Caco-2 (cell line): ENCODE measurements at places on chromosomes 11 and 22. TPM values are rescaled to one million over a fixed set of nuclear protein-coding genes. Genes with fewer than 3 reads are reported as not detected.

GRCh38 chr11:15665368-15665871 is 550.7 kb downstream of the INSC start:
- H3K27me3 ChIP-seq, result no peaks in the 10 kb centered on the region

GRCh38 chr11:44729713-44730112 is 3.0 kb downstream of the TSPAN18 start:
- no peak for DNase-seq
- H3K4me1 ChIP-seq, result peaks cover 19% of the 10 kb centered on the region
- no peak overlapping the region for H3K4me3 ChIP-seq
- no peak overlapping the region for H3K27ac ChIP-seq
- H3K27me3 ChIP-seq, result no peaks in the 10 kb centered on the region

- no peaks in the 10 kb centered on the region for H3K36me3 ChIP-seq
- H3K27me3 ChIP-seq, result no peaks in the 10 kb centered on the region
- H3K4me3 ChIP-seq, result no peak overlapping the region
Observed at GRCh38 chr11:129595038-129595962, 219.7 kb downstream of the BARX2 start.

C22orf15 gene
- total RNA-seq, result not detected in 2 replicates

DNA sequence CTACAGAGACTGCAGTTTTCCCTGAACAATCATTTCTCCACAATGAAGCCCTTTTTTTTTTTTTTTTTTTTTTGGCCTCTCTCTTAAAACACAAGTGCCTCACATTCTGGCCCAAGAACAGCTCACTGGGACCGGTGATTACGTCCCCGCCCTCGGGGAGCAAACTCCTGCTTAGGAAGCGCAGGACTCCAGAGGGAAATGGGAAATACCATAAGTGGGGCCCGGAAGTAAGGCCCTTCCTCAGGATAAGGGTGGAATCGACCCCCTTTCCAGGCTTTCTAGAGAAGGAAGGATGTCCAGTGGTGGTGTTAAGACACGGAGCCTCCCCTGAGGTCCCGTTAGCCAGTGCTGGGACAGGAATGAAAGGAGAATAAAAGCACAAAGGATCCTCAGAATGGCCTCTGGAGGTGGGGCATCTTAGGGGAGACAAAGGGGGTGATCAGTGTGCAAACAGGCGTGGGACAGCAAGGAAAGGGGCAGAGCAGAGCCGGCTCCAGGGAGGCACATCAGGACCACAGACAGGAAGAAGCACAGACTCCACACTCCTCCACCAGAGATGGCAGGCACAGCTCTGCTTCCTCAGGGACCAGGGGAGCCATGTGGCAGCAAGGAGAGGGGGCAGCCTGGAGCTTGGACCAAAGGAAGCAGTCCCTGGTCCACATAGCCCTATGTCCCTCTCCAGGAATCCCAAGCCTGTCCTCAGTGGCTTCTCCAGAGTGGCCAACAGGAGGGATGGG is 61.3 kb downstream of the CHST1 start:
- DNase-seq, result no peak
- no peak overlapping the region for H3K27ac ChIP-seq
- no peak overlapping the region for H3K4me3 ChIP-seq
- no peaks in the 10 kb centered on the region for H3K4me1 ChIP-seq

DNA sequence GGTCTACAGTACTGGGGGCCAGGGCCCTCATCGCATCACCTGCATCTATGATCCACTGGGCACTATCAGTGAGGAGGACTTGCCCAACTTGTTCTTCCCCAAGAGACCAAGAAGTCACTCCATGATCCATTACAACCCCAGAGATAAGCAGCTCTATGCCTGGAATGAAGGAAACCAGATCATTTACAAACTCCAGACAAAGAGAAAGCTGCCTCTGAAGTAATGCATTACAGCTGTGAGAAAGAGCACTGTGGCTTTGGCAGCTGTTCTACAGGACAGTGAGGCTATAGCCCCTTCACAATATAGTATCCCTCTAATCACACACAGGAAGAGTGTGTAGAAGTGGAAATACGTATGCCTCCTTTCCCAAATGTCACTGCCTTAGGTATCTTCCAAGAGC is 3.8 kb upstream of the PPFIBP2 start:
- no peak for DNase-seq
- no peak overlapping the region for H3K27ac ChIP-seq
- H3K27me3 ChIP-seq, result no peaks in the 10 kb centered on the region
- no peak overlapping the region for H3K4me3 ChIP-seq
- 0 out of 2 replicates have a peak, but pooled peaks cover 5% of the 10 kb centered on the region for H3K4me1 ChIP-seq

- H3K27me3 ChIP-seq, result no peaks in the 10 kb centered on the region
- no peaks in the 10 kb centered on the region for H3K36me3 ChIP-seq
- H3K27ac ChIP-seq, result no peak overlapping the region
- DNase-seq, result no peak
Observed at GRCh38 chr11:19683141-19683805, 29.4 kb upstream of the NAV2 start.

SLC5A4 gene
- not detected in 2 replicates for total RNA-seq

KLHL35 gene
- 46.0 and 51.4 TPM in 2 replicates for total RNA-seq

- H3K36me3 ChIP-seq, result no peaks in the 10 kb centered on the region
- H3K27me3 ChIP-seq, result peaks cover 1% of the 10 kb centered on the region
- H3K4me3 ChIP-seq, result no peak overlapping the region
- H3K4me1 ChIP-seq, result no peaks in the 10 kb centered on the region
- H3K27ac ChIP-seq, result no peak overlapping the region
Observed at GRCh38 chr11:32385998-32386397, 49.3 kb downstream of the WT1 start.

DNA sequence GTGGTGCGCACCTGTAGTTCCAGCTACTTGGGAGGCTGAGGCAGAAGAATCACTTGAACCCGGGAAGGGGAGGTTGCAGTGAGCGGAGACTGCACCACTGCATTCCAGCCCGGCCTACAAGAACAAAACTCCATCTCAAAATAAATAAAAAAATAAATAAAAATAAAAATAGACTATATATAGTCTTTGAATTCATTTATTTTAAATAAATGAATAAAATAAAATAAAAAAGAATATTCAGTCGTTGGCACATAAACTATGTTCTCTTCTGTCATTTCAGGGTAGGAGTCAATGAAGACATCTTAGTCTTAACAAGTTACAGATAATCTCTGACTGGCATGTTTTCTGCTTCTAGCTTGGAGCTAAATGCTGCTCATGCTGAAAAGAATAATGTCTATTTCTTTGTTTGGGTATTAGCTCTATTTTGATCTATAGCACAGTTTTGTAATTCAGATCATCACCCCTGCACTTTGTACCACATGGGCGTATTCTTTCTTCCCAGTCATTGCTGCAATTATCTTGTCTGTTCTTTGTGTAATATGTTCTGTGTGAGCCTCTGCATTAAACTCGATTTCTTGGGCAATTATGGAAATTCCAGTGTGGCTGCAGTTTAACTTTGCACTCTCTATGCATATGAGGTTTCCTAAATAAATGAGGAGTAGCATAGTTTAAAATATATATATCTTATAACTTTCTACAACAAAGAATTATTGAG is 1.4 kb upstream of the MS4A14 start:
- no peak overlapping the region for H3K27ac ChIP-seq
- H3K27me3 ChIP-seq, result no peaks in the 10 kb centered on the region
- H3K36me3 ChIP-seq, result no peaks in the 10 kb centered on the region
- H3K4me3 ChIP-seq, result no peak overlapping the region
- H3K4me1 ChIP-seq, result no peaks in the 10 kb centered on the region
- DNase-seq, result no peak

SCGB1D2 gene
- not detected in 2 replicates for total RNA-seq

- H3K4me3 ChIP-seq, result no peak overlapping the region
- peaks cover 3% of the 10 kb centered on the region for H3K36me3 ChIP-seq
- DNase-seq, result no peak
Observed at GRCh38 chr11:18091731-18092130, 14.2 kb downstream of the SAAL1 start.

DNA sequence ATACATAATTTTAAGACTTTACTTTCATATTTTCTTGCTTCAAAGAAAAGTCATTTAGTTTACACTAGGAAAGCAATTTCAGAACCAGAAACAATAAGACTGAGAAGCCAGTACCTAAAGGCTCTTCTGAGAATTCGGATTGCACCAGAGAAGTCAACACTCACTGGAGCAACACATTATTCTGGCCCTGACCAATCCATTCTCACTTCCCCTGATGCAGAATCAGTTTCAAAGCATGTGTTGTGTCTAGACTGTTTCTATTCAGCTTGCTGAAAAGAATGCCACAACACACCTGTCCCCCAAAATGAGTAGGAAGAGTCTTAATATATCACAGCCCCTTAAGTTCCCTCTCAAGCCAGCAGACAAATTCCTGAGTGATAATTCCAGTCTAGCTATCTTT is 1074.3 kb upstream of the TENM4 start:
- no peak overlapping the region for H3K4me3 ChIP-seq
- 0 out of 2 replicates have a peak, but pooled peaks cover 8% of the 10 kb centered on the region for H3K4me1 ChIP-seq
- no peak overlapping the region for H3K27ac ChIP-seq

- peaks cover 42% of the 10 kb centered on the region for H3K4me1 ChIP-seq
- no peaks in the 10 kb centered on the region for H3K27me3 ChIP-seq
- H3K27ac ChIP-seq, result peak overlapping the region; percentile 43
- no peak overlapping the region for H3K4me3 ChIP-seq
- H3K36me3 ChIP-seq, result no peaks in the 10 kb centered on the region
Observed at GRCh38 chr11:69949327-69949726, 128.8 kb upstream of the ANO1 start.

MOB2 gene
- total RNA-seq, result 29.6 and 32.7 TPM in 2 replicates

GRCh38 chr22:44305888-44306287 is 6.9 kb downstream of the SHISAL1 start:
- no peak overlapping the region for H3K4me3 ChIP-seq
- no peaks in the 10 kb centered on the region for H3K27me3 ChIP-seq
- no peaks in the 10 kb centered on the region for H3K36me3 ChIP-seq
- H3K4me1 ChIP-seq, result no peaks in the 10 kb centered on the region

GRCh38 chr11:28346209-28346608 is 238.0 kb downstream of the METTL15 start:
- no peak overlapping the region for H3K4me3 ChIP-seq
- no peak overlapping the region for H3K27ac ChIP-seq
- DNase-seq, result no peak
- no peaks in the 10 kb centered on the region for H3K27me3 ChIP-seq

DNA sequence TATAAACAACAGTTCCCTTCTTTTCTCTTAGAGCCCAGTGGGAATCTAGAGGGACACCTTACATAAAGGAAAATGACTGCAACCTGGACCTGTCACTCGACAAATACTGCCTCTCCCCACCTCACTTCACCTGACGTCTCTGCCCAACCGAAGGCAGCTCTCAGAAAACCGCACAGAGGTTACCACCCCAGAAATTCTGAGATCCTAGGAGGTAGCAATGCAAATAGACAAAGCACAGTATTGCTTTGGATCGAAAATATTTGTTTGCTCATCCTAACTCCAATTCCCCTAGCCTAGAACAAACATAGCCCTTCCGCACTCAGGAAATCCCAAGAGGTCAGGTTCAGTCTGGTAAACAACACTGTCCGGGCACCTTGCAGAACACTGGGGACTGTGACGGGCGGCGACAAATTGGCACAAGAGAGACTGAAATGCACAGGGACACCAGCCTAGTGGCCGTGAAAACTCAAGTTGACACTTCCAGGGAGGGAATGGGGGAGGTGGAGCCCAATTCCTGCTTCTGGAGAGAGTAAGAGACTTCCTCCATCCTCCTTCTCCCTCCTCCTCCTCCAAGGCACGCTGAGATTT is 420 bp upstream of the TRIM44 start:
- no peak for DNase-seq
- no peaks in the 10 kb centered on the region for H3K27me3 ChIP-seq
- peak overlapping the region; percentile 76 for H3K4me3 ChIP-seq
- peaks cover 9% of the 10 kb centered on the region; the same call in 1 of the 2 replicates for H3K4me1 ChIP-seq

BBOX1 gene
- total RNA-seq, result not detected in 2 replicates

- no peak overlapping the region for H3K27ac ChIP-seq
- H3K4me3 ChIP-seq, result no peak overlapping the region
- no peaks in the 10 kb centered on the region for H3K4me1 ChIP-seq
- no peaks in the 10 kb centered on the region for H3K36me3 ChIP-seq
Observed at GRCh38 chr22:47997052-47997590, 1234.7 kb downstream of the TBC1D22A start.

DNA sequence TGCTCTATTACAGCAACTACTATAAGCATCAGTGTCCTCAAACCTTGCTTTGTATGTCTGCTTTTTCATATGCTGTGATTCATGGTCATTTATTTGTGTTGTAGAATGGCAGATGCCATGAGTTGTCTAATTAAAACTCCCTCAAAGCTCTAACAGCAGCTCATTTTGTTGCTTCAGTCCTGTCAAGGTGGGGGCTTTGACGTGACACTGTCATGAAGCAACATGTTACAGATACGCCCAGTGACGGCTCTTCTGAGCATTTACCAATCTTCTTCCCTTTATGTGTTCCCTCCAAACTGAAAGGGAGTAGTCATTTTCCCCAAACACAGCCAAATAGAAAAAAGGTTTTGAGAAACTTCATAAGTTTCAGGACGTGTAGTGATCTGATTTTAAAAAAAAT is 106.7 kb downstream of the DBX1 start:
- no peaks in the 10 kb centered on the region for H3K27me3 ChIP-seq
- DNase-seq, result no peak
- peaks cover 8% of the 10 kb centered on the region; the same call in 1 of the 2 replicates for H3K4me1 ChIP-seq
- peaks cover 1% of the 10 kb centered on the region for H3K36me3 ChIP-seq
- no peak overlapping the region for H3K4me3 ChIP-seq
- no peak overlapping the region for H3K27ac ChIP-seq

CLDN5 gene
- total RNA-seq, result not detected in 2 replicates

KDM4E gene
- total RNA-seq, result not detected in 2 replicates

HSPB2 gene
- total RNA-seq, result not detected in 2 replicates

GRCh38 chr11:104122011-104122635 is 41.8 kb downstream of the PDGFD start:
- no peaks in the 10 kb centered on the region for H3K36me3 ChIP-seq
- no peak overlapping the region for H3K27ac ChIP-seq
- H3K4me3 ChIP-seq, result no peak overlapping the region
- H3K4me1 ChIP-seq, result no peaks in the 10 kb centered on the region
- DNase-seq, result no peak

TP53I11 gene
- 4.4 and 7.7 TPM in 2 replicates for total RNA-seq

SMIM35 gene
- not detected in 2 replicates for total RNA-seq

APOL3 gene
- 0.35 TPM in 1 of 2 replicates, not detected in the other for total RNA-seq

OR10A3 gene
- total RNA-seq, result not detected in 2 replicates

GRCh38 chr11:26835611-26836010 is 113.8 kb upstream of the SLC5A12 start:
- no peak for DNase-seq
- no peaks in the 10 kb centered on the region for H3K4me1 ChIP-seq
- no peaks in the 10 kb centered on the region for H3K27me3 ChIP-seq

MFRP gene
- not detected in 2 replicates for total RNA-seq

DNA sequence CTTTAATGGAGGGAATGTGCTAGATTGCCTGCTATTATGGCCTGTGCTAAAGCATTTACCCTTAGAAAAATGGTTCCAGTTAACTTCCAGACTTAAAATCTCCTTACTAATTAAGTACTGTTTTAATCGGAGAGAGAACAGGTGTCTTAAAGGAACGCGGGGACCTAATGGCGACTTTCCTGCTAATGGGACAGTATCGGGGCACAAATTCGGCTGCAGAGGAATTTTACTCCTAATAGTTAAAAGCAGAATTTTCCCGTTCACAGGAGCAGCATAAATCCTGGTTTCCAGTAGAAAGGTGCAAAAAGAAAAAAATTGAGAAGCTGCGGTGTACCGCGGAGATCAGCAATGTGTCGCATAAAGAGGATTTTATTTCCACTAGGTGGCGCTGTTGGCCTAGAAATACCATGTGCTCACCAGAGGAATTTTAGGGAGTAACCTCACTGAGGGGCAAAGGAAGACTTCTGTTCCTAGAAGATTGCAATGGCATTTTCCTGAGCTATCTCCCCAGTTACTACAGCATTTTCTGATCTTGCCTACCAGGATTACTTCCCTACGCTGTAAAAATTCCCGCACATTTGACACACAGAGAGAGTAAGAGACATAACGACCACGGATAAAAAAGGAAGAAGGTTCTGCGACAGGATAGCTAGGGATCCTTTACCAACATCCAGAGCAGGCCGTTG is 44.5 kb downstream of the ZNF280B start:
- H3K4me3 ChIP-seq, result no peak overlapping the region
- no peaks in the 10 kb centered on the region for H3K4me1 ChIP-seq
- peak; percentile 74 for DNase-seq
- H3K36me3 ChIP-seq, result no peaks in the 10 kb centered on the region

STK33 gene
- 0.51 and 0.98 TPM in 2 replicates for total RNA-seq

PKNOX2 gene
- not detected in 2 replicates for total RNA-seq
